Gastrocnemius medialis (tissue), 4 donors: ENCODE measurements at places on chromosomes 7 and 10. TPM values are rescaled to one million over a fixed set of nuclear protein-coding genes. Genes with fewer than 3 reads are reported as not detected.

Gene COL17A1
- total RNA-seq, result 0.63 TPM

DNA sequence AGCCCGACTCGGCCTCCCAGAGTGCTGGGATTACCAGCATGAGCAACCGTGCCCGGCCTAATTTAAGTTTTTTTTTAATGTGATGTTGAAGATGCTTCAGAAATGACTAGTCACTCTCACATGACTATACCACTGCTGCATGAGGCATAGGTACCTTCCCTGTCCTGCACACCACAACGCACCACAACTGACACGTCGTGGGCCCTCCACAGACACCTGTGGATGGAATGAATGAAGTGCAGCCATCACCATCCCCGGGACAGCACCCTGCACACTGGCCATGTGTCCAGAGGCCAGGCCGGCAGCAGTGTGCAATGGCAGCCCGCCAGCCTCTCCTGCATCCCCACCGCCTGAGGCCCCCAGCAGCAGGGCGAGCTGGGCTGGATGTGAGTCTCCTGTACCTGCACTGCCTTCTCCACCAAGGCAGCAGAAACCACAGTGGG, 55.1 kb downstream of the VOPP1 start:
- H3K36me3 ChIP-seq, result no peaks in the 10 kb centered on the region
- H3K27me3 ChIP-seq, result no peaks in the 10 kb centered on the region
- H3K4me1 ChIP-seq, result peaks cover 42% of the 10 kb centered on the region
- no peak overlapping the region for H3K4me3 ChIP-seq
- no peak for DNase-seq
- peak overlapping the region; percentile 33 for H3K27ac ChIP-seq

DNA sequence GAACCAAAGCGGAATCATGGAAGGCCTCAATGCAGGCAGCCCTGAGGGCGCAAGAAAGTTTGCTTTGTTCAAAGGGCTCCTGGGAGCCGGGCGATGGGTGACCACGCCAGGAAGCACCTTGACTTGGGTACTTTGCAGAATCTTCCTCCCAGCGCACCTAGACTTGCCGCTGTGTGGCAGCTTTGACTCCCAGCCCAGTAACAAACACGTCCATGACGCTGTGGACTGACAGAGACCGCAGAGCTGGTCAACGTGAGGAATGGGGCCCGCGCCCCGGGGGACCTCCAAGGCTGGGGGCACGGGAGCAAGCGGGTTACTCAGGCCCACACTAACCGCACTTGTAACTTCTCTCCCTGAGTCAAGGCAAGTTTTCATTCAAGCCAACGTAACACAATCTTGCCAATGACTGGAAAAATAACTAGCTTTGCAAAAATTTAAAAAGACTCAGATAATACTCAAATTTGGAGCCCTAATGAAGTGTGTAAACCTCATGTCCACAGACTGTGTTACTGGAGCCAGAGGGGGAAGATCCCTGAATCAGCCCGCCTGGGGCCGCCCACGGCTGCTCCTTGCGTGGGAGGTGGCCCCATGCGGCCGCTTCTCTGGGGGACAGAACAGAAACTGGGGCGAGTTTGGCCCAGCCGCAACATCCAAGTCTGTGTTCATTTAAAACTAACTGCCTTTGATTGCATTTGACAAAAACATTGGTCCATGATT, 130.8 kb downstream of the DNAJB6 start:
- H3K36me3 ChIP-seq, result no peaks in the 10 kb centered on the region
- H3K27ac ChIP-seq, result no peak overlapping the region
- no peak for DNase-seq
- H3K4me3 ChIP-seq, result no peak overlapping the region
- H3K27me3 ChIP-seq, result peaks cover 13% of the 10 kb centered on the region
- H3K4me1 ChIP-seq, result no peaks in the 10 kb centered on the region

GRCh38 chr7:14836571-14837189, 65.9 kb downstream of the DGKB start:
- peak; percentile 92 for DNase-seq
- peak overlapping the region; percentile 93 for H3K27ac ChIP-seq
- no peaks in the 10 kb centered on the region for H3K36me3 ChIP-seq
- H3K4me1 ChIP-seq, result peaks cover 40% of the 10 kb centered on the region
- peak overlapping the region; percentile 27 for H3K4me3 ChIP-seq

Gene NUTM2E
- not detected for total RNA-seq

- H3K36me3 ChIP-seq, result no peaks in the 10 kb centered on the region
- no peak overlapping the region for H3K27ac ChIP-seq
- H3K4me3 ChIP-seq, result no peak overlapping the region
- peaks cover 25% of the 10 kb centered on the region for H3K4me1 ChIP-seq
- no peaks in the 10 kb centered on the region for H3K27me3 ChIP-seq
Observed at GRCh38 chr10:91557651-91558111, 75.2 kb downstream of the PPP1R3C start.

Gene PITX3
- total RNA-seq, result 5.4 TPM
